Umbilical cord (tissue), 2 donors: ENCODE measurements at places on chromosomes 4 and X. TPM values are rescaled to one million over a fixed set of nuclear protein-coding genes. Genes with fewer than 3 reads are reported as not detected.

DNA sequence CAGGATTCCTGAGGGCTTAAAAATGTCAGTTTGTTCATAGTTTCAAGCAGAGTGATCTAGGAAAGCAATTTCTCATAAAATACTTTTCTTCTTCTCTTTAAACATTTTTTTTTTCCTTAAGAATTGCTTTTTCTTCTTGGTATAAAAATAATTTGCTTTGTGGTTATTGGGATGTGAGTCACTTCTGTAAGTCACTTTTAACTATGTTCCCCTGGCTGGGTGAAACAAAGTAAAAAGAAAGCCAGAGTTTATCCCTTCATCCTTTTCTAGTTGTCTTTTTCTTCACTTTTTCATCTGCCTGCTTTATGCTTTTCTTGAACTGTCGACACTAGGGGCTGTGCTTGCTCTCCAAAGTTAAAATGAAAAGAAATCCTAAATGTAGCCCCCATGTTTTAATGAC is 33.5 kb downstream of the ARSJ start:
- peak; percentile 37 for DNase-seq

GRCh38 chrX:142233400-142233799 is 28.3 kb upstream of the MAGEC2 start:
- DNase-seq = no peak

DNA sequence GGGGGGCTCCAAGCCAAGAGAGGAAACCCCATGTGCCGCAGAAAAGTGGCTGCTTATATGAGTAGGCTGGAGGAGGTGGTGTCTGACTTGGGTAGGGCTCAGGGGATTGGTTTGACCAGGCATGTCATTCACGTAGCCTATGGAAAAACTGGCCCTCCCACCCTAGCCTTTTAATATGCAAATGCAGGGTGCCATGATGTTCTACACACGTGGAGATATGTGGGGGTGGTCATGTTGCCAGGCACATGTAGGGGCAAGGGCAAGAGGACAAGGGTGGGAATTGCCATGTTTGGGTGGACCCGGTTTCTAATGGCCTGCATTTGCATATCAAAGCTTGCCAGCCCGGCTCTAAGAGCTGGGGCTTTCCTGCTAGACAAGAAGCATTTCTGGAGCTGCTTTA is 86.9 kb upstream of the SHISA3 start:
- no peak for DNase-seq

GRCh38 chr4:164892018-164892417 is 15.0 kb downstream of the APELA start:
- no peak for DNase-seq

DNA sequence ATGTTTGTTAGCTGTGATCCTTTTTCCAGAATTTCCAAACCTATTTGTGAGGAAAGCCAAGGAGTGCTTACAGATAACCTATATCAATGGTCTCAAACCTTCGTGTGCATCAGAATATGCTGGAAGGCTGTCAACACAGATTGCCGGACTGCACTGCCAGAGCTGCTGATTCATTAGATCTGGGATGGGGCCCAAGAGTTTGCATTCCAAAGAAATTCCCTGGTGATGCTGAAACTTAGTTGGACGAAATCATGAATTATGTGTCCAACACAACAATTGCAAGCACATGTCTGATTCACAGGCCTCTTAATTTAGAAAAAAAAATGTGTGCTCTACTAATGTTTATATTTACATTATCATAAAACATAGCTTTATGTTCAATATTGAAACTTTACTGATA is 544.0 kb upstream of the AMOT start:
- peak; percentile 62 for DNase-seq

GRCh38 chrX:30779453-30780030 is 109.5 kb downstream of the TAB3 start:
- DNase-seq = no peak

GRCh38 chr4:40301603-40302002 is 33.5 kb upstream of the CHRNA9 start:
- no peak for DNase-seq

DNA sequence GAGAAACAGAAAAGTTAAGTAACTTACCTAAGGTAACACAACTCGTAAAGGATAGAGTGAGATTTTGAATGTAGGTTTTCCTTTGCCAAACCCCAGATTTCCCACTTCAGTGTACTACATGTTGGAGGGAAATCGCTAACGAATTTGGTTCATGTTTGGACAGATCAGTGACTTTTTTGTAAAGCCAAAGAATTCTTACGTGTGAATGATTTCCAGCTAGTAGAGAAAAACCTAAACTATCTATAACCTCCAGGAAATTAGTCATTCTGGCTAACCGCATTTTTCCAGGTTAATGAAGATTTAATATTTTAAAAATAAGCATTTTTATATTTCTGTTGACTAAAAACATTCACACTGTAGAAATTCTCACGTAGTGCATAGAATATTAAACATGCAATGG is 7.2 kb downstream of the TENM3 start:
- DNase-seq = no peak

DNA sequence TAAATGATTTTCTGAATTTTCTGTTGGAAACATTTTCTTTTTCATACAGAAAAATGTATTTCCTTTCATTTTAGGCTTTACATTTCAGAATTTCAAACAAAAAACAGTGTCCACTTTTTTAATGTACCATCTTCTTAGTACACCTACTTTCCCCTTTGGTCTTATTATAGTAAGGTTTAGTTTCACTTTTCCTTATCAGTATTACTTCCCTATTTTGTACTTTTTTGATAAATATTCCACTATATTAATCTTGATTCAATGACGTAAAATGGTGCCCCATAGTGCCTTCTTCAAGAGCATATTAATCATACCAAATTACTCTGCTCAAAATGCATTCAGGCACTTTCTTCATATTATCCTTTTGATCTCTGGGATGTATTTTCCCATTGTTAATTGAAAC is 52.5 kb downstream of the BANK1 start:
- no peak for DNase-seq

- DNase-seq = no peak
These were observed 63.2 kb downstream of the NPY1R start for GRCh38 chr4:163269166-163269565.

GRCh38 chrX:17642891-17643290 is 94.4 kb upstream of the SCML1 start:
- DNase-seq = no peak

GRCh38 chr4:188956566-188956965 is 817.3 kb downstream of the TRIML1 start:
- DNase-seq = no peak

- DNase-seq = peak; percentile 96
These were observed 21.4 kb upstream of the AFAP1 start for GRCh38 chr4:7960790-7961655.

DNA sequence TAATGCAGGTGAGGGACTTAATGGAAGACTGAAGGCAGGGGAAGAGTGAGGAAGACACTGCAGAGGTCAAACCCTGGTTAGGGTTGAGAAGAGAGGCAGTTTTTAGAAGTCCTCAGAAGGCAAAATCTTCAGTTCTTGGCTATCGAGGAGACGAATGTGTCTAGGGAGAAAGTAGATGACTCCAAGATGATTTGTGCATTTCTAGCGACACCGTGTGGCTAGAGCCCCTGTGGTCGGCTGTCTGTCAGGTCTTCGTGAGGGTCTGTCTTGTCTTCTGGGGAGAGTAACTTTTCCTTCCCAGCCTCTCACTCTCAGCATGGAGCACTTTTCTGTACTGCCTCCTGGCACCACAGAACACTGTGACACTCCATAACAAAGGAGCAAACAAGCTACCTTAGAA is 458.1 kb downstream of the STIM2 start:
- DNase-seq = peak; percentile 19

GRCh38 chrX:78595901-78596502 is 63.1 kb downstream of the RTL3 start:
- DNase-seq = no peak

The RASL11B gene
- total RNA-seq = 13.0 TPM

The SPIN2B gene
- total RNA-seq = 4.8 TPM

The TEX13D gene
- total RNA-seq = 1.4 TPM

The BMPR1B gene
- 4.3 TPM for total RNA-seq

The TMEM35A gene
- total RNA-seq = 3.1 TPM

The ZNF732 gene
- 5.1 TPM for total RNA-seq

The GUCY2F gene
- not detected for total RNA-seq

The AMTN gene
- 0.96 TPM for total RNA-seq

The SOWAHD gene
- total RNA-seq = 0.72 TPM
